ENCODE measurements at places on chromosomes 1 and 21.

GRCh38 chr21:32083197-32083596 lies 195.7 kb downstream of the MIS18A start:
- DNase-seq = no peak

- DNase-seq = no peak
These were observed 32.5 kb upstream of the SLAMF9 start for GRCh38 chr1:159986531-159986930.

DNA sequence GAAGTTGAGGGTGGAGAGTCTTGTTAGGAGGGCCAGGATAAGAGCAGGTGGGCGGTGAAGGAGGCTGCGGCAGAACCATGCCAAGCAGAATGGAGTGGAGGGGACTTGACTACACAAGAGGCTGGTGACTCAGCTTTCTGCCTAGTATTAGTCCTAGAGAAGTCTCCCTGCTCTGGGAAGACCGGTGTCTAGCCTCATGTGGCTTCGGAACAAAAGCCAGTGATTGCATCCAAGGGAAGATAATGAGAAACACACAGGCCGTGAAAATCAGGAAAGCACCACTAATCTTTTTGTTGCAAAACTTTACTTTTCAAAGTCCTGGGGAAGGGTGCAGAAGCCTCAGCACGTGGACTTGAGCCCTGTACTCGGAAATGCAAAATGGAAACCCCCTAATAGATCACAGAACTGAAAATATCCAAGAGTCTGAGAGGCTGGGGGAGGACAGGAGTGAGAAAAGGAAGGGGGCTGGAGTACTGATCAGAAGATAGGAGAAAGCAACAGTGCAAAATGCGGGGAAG lies 31.4 kb downstream of the DDR2 start:
- no peak for DNase-seq

- no peak for DNase-seq
These were observed 13.4 kb downstream of the COP1 start for GRCh38 chr1:176193663-176194062.

DNA sequence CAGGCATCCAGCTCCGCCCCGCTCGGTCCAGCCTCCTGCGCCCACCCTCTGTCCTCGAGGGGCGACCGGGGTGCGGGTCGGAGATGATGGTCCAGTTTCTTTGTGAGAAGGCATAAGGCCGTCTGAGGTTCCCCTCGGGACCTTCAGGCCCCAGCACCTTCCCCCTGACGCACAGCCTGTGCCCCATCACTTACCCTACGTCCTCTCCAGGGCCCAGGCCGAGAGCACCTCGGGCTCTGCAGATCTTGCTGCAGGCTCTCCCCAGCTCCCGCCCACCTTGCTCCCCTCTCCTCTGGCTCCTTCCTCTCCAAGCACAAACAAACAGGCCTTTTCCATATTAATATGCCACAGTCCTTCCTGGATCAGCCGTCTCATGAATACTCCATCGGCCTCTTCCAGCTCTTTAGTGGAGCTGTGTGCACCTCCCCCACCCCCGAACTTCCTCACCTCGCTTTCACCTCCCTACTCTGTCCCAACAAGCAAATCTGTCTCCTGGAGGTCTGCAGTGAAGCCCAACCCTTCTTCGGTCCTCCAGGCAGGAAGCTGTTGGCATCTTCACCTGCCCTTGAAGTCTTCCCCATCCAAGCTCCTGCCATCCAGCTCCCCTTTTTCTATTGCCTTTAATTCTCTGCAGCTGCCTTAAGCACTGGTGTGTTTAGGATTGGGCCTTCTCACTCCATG lies 448 bp upstream of the COL9A2 start:
- DNase-seq = no peak
